Caudate nucleus (tissue), 63 donors: ENCODE measurements at places on chromosomes 3 and 15.
A peak's percentile ranks its signal among the peaks of the same experiment; 100 is the strongest.

DNA sequence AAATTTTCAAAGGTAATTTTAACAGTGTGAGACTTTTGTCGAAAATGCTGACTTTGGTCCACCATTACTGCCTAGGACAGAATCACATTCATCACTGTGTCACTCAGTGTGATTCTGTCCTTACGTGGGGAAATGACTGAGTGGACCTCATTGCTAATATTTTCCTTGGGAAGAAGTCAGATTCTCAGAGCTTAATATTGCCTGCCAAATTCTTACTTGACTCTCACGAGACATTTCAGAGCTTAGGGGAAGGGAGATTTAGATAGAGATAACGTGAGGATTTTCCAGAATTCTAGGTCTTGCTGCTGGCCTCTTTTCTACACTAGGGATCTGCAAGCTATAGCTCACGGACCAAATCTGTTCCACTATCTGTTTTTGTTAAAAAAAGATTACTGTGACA, 270.4 kb downstream of the SUCLG2 start:
- DNase-seq, result no peak

GRCh38 chr3:118526758-118527513, 507.7 kb downstream of the IGSF11 start:
- DNase-seq, result no peak

DNA sequence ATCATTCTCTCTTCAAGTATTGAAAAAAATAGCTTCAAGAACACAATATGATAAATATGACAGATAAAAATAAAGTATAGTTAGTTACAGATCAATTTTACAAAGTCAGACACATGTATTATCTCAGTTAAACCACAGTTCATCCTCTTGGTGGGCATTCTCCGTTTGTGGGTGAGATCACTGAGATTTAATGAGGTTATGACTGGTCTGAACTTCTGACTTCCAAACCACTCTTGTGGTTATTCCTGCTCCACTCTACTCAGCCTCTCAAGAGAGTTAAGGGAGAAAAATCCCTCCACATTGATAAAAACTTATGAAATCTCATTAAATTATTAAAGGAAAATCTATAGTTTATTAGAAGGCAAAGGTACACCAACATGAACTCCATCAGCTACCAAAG, 229.9 kb upstream of the LRTM1 start:
- no peak for DNase-seq

DNA sequence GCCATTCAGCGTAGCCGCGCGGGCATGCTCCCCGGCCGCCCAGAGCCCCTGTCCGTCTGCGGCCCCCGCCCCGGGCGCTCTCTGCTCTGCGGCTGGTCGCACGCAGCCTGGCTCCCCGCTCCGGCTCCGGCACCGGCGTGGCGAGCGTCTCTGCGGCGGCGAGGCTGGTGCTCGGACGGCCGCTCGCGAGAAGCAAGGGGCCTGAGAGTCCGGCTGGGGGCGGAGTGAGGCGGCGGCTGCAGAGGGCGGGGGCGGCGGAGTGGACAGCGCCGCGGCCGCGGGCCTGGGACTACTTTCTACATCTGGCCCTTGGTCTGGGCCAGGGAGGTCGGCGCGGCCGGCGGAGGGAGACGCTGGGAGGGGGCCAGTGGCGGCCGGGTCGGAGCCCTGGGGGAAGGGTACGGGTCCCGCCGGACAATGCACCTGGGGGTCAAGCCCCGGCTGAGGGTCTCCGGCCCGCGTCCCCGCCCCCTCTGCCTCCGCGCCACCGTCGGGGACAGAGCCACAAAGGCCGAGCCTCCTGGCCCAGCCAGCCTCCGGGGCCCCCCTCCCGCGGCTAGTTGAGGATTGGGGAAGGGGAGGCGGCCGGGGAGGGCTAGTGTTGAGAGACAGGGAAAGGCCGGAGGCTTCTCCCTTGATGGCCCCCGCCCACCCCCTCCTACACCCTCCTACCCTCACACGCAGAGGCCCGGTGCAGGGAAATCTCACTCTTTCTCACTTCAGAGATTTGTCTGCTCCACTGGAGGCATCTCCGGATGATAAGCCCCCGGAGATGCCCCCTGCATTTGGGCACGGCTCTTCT, at the start of gene PRTG:
Gene PRTG, minus strand, starts transcription at position 226 of the 802 bp plus-strand sequence. Its CDS starts 221 bp downstream, at position 5.
- DNase-seq, result peak; percentile 50

- no peak for DNase-seq
Observed at GRCh38 chr3:4438296-4438695, 28.8 kb downstream of the SUMF1 start.

- no peak for DNase-seq
Observed at GRCh38 chr3:47455806-47456452, 19.8 kb downstream of the SCAP start.

DNA sequence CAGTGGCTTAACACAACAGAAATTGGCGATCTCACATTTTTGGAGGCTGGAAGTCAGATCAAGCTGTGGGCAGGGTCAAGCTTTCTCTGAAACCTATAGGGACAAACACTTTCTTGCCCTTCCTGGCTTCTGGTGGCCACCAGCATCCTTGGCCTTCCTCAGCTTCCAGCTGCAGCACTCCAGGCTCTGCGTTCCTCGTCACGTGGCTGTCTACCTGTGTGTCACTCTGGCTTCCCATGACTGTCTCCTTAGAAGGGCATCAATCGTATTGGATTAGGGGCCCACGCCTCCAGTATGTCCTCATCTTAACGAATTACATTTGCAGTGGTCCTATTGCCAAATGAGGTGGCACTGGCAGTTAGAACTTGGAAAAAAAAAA, 25.8 kb downstream of the DNASE1L3 start:
- no peak for DNase-seq

DNA sequence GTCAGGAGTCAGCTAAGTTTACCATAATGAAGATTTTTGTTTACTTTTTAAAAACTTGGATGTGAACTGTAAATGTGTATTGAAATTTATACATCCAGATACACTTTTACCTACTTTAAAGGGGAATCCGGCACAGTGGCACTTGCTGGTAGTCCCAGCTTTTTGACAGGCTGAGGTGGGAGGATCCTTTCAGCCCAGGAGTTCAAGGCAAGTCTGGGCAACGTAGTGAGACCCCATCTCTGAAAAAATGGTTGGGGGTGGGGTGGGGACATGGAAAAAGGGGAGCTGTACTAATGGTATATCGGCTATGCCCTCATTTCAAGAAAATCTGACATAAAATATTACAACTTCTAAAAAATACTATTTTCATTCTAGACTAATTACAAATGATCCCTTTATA, 95.8 kb upstream of the CGNL1 start:
- DNase-seq, result no peak

DNA sequence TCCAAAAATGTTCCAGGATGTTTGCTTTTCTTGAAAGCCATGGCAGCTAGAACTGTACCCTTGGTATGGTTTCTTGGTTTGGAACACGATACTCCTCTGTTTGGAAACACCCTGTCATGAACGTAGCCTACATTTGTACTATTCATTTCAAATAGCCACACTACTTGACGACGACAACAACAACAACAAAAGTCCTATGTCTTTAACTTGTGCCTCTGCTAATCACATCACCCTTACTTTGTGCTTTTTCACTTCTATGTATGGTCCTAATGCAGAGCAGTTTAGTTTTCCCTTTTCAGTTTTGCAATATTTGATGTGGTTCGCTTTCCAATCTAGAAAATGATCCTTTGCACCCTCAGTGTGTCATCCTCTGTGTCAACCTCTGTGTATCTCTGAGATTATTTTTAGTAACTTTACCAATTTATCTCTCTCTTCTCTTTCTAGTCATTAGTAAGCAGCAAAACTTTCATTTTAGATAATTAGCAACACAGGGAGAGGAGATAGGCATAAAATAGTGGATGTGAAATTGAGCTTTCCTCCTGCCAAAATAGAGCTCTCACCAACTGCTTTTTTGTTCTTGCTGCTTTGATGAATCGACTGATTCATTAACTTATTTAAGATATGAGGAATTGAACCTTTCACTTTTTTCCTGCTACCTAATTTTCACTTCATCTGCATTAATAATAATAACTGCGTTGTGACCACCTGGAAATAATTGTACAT, 44.1 kb upstream of the TP63 start:
- no peak for DNase-seq

DNA sequence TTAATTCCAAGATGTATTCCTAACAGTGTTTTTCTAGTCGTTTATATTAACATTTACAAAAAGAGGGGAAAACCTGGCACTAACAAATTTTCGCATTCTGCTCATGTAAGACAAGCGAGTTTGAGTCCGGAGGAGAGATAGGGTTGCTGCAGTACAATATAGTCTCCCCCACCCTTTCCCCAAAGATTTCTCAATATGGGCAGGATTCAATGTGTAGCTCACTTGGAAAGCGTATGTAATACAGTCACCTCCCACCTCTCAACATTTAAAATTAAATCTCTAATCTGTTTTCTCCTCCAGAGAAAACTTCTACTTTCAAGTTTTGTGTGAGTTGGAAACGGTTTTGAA, 57.9 kb downstream of the CMSS1 start:
- no peak for DNase-seq

DNA sequence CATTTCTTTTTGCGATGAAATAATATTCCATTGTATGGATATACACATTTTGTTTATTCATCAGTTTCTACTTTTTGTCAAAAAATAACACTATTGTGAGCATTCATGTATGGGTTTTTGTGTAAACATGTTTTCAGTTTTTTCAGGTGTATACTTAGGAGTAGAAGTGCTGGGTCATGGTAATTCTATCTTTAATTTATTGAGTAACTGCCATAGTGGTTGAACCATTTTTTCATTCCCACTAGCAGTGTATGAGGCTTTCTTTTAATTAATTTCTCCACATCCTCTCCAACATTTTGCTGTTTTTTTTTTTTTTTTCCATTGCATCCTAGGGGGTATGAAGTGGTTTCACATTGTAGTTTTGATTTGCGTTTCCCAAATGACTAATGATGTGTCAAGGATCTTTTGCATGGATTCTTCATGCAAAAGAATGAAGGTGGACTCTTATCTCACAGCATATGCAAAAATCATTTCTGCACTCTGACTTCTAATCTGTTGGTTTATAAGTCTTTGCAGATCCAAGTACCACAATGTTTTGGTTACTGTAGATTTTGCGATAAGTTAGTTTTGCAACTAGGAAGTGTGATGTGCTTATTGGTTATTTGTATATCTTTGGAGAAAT, 12.6 kb downstream of the ATP2C1 start:
- DNase-seq, result no peak

DNA sequence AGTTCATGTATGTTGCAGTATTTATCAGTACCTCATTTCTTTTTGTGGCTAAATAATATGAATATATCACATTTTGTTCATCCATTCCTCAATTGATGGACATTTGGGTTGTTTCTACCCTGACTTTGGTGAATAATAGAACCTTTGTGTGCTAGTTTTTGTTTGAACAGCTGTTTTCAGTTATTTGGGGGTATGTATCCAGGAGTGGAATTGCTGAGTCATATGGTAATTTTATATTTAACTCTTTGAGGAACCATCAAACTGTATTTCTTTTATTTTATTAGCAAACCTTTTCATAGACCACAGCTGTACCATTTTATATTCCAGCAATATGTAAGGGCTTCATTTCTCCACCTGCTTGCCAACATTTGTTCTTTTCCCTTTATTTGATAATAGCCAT, 38.4 kb upstream of the RBM5 start:
- no peak for DNase-seq

- DNase-seq, result no peak
Observed at GRCh38 chr3:126118591-126118990, 34.7 kb upstream of the SLC41A3 start.

- DNase-seq, result no peak
Observed at GRCh38 chr3:33047842-33048834, 48.8 kb downstream of the GLB1 start.
